ENCODE measurements at places on chromosomes 2 and 18.

GRCh38 chr2:238797537-238797936 is 50.3 kb upstream of the TWIST2 start:
- no peak for DNase-seq

- DNase-seq = no peak
Measured at GRCh38 chr2:235852526-235852920, 315.7 kb downstream of the GBX2 start.

DNA sequence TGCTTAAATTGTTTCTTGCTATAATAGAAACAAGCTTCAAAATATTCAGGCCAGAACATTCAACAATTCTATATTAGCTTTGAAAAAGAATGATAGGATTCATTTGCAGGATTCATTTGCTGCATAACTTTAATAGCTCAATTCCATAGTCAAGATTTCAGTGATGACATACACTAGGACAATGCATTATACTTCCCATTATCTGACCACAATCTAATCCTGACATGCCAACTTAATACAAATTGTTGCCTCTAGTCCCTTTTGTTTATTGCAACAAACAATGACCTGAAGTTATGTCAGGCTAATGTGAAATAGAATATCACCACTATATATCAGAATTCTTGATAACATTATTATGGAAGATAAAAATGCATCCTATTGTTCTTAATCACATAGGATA is 169.4 kb downstream of the DNAH7 start:
- DNase-seq = no peak

- no peak for DNase-seq
Measured at GRCh38 chr2:113083296-113083695, 15.5 kb downstream of the IL1F10 start.

- no peak for DNase-seq
Measured at GRCh38 chr2:1892529-1893250, 148.4 kb upstream of the PXDN start.

- DNase-seq = no peak
Measured at GRCh38 chr2:74501335-74502071, 2.1 kb upstream of the LBX2 start.

DNA sequence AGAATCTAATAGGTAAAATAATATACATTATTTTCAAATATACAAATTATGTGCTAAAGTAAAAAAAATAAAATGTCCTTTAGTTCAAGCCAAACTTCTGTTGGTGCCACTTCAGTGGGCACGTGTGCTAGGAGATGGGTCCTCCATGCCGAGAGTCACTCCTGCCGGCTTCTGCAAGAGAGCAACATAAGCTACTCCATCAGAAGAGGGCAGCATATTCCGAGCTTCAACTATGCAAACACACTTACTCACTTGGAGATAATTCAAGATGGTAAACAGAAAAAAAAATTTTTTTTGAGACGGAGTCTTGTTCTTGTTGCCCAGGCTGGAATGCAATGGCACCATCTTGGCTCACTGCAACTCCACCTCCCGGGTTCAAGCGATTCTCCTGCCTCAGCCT is 24.4 kb downstream of the CNOT11 start:
- DNase-seq = no peak

GRCh38 chr2:122780251-122780650 is 1024.8 kb downstream of the TSN start:
- no peak for DNase-seq

DNA sequence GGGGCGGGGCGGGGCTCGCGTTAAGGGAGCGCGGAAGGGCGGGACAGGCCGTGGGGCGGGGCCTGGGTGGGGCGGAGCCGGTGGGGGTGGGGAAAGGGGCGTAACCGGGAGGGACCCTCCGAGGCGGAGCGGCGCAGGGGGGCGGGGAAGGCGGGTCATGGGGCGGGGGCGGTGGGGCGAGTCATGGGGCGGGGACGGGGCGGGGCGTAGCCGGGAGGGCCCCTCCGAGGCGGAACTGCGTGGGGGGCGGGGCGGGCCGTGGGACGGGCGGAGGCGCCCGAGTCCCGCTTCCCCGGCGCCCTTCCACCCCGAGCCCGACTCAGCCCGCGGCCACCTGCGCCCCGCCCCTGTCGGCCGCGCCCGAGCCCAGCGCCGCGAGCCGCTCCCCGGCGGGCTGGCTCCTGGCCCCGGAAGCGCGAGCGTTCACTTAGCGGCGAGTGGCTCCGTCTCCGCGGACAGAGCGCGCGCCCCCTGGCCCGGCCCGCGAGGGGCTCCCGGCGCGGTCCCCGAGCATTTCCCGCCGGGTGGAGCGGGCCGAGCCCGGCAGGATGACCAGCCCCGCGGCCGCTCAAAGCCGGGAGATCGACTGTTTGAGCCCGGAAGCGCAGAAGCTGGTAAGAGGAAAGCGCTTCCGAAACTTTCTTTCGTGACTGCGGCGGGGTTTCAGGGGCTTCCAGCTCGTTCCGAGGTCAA is 64.7 kb downstream of the LRRFIP1 start:
- peak; percentile 87 for DNase-seq

DNA sequence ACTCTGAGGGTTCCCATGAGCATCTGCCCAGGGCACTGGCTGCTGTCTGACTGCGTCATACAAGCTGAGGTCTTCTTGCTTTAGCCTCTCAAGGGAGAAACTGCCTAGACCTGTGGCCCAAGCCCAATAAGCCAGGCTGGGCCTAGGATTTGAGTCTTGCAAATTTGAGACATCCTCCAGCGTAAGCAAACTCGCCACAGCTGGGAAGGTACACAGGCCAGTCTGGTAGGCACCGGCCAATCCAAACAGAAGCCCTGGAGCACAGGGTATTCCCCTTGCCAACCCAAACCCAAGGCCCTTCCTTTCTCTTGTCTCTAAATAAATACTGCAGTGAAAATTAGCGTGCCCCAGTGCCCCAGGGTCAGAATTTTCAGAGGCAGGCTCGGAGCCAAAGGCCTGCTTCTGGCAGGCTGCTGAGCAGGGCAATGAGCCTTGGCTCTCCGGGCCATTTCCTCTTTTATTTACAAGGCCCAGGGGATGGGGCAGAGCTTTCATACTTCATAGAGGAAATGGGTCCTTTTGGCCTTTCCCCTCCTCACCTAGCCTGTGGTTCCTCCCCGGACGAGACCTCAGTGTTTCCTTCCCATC is 33.3 kb downstream of the POLR1A start:
- DNase-seq = no peak

- no peak for DNase-seq
Measured at GRCh38 chr2:138726681-138727080, 53.5 kb downstream of the NXPH2 start.

DNA sequence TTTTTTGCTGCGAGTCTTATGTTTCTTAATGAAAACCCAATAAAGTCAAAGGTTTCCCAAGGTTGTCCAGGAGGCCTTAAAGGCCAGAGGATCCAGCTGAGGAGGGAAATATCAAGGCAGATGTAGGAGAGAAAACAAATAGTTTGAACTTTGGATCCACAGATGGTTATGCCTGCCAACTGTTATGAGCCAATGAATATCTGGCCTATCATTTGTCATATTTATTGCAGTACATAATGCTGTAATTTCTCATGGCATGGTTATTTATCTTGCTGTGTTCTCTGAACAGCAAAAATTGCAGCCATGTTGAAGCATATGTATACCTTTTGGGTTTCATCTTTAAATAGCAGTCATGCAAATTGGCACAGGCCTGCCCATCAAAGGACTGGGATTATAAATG is 38.2 kb upstream of the CAVIN2 start:
- no peak for DNase-seq

DNA sequence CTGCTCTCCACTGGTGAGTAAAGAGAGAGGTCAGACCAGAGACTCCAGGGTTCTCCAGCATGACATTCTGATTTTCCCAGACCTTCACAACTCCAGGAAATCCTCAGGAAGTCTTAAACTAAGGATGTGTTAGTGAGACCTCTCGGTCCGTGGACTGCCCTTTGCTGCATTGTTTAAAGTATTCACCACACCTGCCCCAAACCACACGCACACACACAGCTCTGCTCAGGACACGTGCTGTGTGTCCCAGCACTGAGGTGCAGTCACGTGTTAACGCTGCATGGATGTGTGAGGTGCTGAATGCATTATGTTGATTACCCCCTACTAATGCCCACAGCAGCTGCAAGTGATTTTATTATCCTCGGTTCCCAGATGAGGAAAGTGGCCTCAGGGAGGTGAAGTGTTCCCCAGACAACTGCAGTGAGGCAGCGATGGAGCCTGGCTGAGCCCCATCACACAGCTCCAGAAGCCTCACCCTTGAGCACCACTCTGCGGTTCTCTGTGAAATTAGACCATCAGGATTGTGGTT is 68.4 kb downstream of the TRAPPC12 start:
- no peak for DNase-seq

GRCh38 chr2:16774980-16775898 is 109.6 kb upstream of the CYRIA start:
- DNase-seq = no peak

DNA sequence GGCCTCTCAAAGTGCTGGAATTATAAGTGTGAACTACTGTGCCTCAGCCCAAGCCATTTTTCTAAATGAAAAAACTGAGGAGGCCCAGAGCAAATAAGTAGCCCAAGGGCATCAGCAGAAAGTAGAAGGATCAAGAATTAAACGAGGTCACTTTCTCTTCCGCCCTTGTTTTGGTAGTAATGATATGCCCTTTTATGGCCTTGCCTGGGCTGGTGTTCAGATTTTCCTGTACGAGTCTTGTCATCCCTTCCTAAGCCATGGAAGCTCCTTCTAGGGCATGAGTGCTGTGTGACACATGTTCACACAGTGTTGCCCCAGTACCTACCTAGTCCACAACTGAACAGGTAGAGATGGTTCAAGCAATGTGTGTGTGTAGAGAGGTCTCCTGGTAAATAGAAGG is 6.6 kb downstream of the HPCAL1 start:
- DNase-seq = no peak

DNA sequence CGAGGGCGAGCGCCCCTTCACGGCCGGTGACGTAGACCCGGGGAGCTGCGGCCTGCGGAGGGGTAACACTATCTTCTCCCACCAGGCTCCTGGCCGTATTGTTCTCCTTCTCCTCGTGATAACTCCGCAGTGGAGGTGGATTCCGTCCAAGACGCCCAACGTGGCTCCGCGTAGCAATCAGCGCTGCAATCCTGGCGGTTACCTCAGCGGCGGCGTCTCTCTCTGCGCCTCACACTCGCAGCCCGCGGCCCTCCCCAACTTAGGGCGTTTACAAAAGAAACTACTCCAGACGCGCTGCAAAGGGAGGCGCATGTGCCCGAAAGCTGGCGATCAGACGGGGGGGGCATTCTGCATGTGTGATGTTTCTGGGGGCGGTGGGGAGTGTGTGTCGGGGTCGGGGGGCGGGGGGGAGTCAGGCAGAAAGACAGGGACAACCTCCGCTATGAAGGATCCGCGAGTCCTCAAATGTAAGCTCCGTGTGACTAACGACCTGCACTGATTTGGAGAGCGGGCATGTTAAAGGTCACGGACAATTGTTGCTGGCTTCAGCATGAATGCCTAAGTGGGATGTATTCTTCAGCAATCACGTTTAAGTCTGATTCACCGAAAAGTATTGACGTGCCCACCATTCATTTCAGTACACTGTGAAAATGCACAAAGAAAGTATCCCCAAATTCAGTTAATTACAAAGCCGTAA is 1.3 kb upstream of the ZNF516 start:
- DNase-seq = no peak

- DNase-seq = no peak
Measured at GRCh38 chr2:209424781-209425470, 1.1 kb downstream of the MAP2 start.

DNA sequence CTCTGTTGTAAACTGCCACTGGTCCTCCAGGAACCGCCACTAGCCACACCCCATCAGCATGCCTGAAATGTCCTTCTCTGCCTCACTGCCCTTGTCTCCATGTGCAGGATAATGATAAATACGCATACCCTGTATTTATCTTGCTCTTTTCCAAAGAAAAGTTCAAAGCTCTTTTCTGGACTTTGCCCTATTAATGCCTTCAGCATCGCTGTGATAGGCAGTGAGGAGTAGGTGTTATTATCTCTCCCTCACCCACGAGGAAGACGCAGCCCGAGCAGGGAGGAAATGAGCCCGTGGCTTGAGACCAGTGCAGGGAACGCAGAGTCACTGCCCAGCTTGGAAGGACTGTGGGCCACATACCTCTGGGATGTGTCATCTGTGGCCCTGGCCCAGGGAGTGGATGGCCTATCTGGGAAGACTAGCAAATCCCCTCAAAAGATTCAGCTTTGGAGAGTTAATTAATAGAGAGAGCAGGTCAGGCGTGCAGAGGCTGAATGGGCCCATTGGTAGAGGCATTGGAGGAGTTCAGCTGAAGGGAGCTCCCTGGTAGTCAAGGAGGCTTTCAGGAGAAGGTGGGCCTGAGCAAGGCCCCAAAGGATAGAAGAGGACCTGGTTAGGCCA is 39.5 kb upstream of the MCFD2 start:
- DNase-seq = no peak

DNA sequence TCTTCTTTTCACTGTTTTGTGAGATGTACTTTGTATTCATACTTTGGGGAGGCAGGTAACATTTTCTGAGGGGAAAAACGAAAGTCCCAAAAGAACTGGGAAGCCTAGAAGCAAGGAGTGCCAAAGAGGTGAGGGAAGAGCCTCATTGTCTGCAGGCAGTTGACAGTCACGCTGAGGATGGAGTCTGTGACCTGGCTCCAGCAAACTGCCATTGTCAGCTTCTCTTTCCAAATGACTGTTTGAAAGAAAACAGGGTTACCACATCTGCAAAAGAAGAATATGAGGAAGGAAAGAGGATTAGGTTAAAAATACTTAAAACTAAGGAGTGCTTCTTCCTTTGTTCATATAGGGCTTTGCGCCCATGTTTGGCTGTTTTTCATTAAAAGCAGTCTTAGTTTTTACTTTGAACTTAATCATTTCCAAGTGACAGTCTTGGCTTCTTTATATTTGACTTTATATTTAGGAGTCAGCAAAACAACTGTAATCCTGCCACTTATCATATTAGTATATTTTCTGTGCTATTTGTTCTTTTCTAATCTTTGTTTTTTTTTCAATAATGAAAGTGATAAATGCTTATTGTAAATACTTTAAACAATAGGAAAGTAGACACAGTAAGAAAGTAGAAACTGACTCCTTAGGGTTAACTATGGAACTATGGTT is 35.0 kb downstream of the CERS6 start:
- no peak for DNase-seq

GRCh38 chr2:37005118-37005868 is 39.0 kb upstream of the STRN start:
- DNase-seq = no peak

DNA sequence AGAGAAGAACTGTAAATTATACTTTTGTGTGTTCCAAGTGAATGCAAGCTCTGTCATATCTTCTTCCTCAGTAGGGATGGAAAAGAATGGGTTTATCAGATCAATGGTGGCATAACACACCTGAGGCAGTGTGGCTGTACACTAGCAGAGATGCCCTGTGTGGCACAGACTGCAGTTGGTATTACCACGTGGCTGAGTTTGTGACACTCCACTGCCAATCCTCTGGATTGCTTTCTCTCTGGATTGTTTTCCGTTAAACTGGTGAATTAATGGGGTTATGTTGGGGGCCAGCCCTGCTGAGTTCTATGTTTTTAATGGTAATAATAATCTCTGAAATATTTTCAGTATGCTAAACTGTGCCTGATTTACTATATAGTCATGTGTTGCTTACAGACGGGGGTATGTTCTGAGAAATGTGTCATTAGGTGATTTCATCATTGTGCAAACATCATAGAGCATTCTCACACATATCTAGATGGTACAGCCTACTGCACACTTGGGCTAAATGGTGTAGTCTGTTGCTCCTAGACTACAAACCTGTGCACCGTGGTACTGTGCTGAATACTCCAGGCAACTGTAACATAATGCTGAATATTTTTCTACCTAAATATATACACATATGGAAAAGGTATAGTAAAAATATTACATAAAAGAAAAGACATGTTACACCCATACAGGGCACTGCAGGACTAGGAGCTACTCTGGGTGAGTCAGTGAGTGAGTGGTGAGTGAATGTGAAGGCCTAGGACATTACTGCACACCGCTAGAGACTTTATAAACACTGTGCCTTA is 84.7 kb upstream of the ST6GAL2 start:
- no peak for DNase-seq

- no peak for DNase-seq
Measured at GRCh38 chr2:158953454-158953853, 15.0 kb upstream of the TANC1 start.

Data from activated CD4-positive, CD25-positive, alpha-beta regulatory T cell treated with anti-CD3 and anti-CD28 coated beads, Interleukin-2, amount 50 U/mL, for 16 hours (primary cell).